ENCODE measurements at places on chromosomes 1 and 21. TPM values are rescaled to one million over a fixed set of nuclear protein-coding genes. Genes with fewer than 3 reads are reported as not detected.

NBPF20 gene
- total RNA-seq = 3.7 TPM

ZFP69 gene
- total RNA-seq = 3.7 TPM

POLR3GL gene
- 17.7 TPM for total RNA-seq

UBE2U gene
- total RNA-seq = not detected

EPHB2 gene
- total RNA-seq = 13.0 TPM

MROH7 gene
- total RNA-seq = 1.6 TPM

SPATA21 gene
- total RNA-seq = not detected

RIPK4 gene
- under 0.01 TPM for total RNA-seq

TBX15 gene
- 49.6 TPM for total RNA-seq

MXRA8 gene
- 60.0 TPM for total RNA-seq

ABCG1 gene
- total RNA-seq = 20.4 TPM

PPFIA4 gene
- 15.7 TPM for total RNA-seq

FOXD2 gene
- total RNA-seq = under 0.01 TPM

OR2AK2 gene
- total RNA-seq = not detected

RIMS3 gene
- total RNA-seq = 0.52 TPM

GPR25 gene
- total RNA-seq = not detected
